ENCODE measurements at places on chromosomes 2 and 18.

DNA sequence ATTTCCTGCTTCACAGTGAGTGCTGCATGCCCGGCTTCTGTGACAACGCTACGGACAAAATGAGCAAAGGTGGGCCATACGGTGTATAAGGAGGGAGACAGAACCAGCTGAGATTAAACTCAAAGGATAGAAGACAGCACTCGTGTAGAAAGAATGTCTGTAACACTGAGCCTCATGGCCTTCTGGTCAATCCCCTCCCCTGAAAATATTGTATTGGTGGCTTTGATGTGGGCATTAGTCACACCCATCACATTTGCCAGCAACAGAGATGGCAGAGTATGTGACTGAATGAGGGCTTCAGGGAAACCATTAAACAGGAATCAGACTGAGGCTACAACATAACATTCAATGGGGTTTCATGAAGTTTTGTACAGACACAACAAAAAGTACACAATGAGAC, 287.8 kb upstream of the CCDC68 start:
- no peak overlapping the region for H3K27ac ChIP-seq
- H3K27me3 ChIP-seq = no peaks in the 10 kb centered on the region
- H3K36me3 ChIP-seq = no peaks in the 10 kb centered on the region

GRCh38 chr18:3454365-3455089, 4.6 kb downstream of the TGIF1 start:
- peak overlapping the region; percentile 94 for H3K27ac ChIP-seq
- H3K4me1 ChIP-seq = peaks cover 37% of the 10 kb centered on the region
- H3K36me3 ChIP-seq = peaks cover 44% of the 10 kb centered on the region
- DNase-seq = peak; percentile 56
- H3K4me3 ChIP-seq = peak overlapping the region; percentile 76
- H3K27me3 ChIP-seq = no peaks in the 10 kb centered on the region

DNA sequence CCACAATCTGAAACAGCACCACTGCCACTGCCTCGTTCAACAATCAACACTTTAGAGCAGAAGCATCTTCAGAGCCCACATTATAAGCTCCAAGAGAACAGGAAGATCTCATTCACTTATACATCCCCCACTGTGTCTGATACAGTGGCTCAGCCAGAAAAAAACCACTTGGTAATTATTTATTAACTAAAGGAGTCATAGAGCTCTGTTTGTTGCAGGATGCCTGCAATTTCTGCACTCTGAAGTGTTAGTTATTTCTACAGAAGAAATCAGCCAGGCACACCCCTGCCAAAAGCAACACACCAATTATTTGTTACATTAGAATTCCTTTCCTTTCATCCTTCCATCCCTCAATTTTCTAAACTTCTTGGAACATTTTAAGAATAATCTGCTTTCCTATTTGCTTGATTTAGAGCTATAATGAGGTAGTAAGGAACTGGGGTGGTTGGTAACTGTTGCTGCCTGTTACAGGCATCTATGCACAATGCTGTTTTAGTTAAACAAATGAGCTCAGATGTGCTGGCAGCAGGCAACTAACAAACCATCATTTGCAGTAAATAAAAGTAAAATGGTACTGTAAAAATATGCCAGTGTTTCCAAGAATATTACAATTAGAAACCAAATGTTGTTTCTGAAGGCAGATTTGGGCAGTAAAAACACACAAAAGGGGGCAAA, 59.9 kb downstream of the DYM start:
- H3K27me3 ChIP-seq = no peaks in the 10 kb centered on the region
- H3K27ac ChIP-seq = no peak overlapping the region
- H3K4me3 ChIP-seq = no peak overlapping the region
- no peaks in the 10 kb centered on the region for H3K36me3 ChIP-seq
- no peaks in the 10 kb centered on the region for H3K4me1 ChIP-seq
- no peak for DNase-seq

DNA sequence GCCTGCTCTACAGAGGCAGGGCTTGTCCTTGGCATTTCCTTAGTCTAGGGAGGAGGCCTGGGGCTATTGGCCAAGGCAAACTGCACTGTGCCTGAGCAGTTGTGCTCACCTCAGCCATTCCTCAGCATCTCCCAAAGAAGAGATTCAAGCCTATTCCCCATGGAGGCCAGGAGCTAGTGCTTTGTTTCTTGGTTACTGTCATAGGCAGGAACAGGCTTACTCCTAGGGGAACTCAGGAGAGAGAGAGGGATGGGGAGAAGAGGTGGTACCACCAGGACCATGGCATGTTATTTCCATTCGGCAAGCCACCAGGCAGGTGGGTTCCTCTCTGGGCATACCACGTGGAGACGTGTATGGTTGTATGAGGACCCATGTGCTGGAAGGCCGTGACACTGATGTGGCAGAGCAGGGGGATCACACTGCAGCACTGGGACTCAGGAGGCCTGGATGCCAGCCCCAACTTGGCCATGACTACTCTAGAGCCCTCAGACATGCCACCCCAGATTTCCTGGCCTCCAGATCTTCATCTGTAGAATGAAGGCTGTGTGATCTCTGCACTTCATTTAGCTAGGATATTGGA, 233.7 kb downstream of the LOXHD1 start:
- H3K27ac ChIP-seq = no peak overlapping the region
- no peaks in the 10 kb centered on the region for H3K36me3 ChIP-seq
- no peak overlapping the region for H3K4me3 ChIP-seq
- no peaks in the 10 kb centered on the region for H3K27me3 ChIP-seq
- H3K4me1 ChIP-seq = peaks cover 16% of the 10 kb centered on the region
- DNase-seq = no peak

DNA sequence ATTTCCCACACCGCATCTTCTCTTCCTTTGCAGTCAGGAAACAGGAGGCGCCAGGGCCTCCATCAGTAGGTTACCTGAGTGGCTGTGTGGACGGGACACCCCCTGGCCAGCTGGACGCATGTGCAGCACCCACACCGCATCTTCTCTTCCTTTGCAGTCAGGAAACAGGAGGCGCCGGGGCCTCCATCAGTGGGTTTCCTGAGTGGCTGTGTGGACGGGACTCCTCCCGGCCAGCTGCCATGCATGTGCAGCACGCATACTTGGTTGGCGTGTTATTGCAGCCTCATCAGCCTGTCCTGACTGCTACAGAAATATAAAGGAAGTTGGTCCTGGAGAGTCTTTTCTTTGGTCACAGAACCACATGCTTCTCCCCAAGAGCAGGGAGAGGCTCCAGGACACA, 74.6 kb downstream of the DCDC2C start:
- no peak overlapping the region for H3K27ac ChIP-seq
- H3K4me3 ChIP-seq = no peak overlapping the region
- no peaks in the 10 kb centered on the region for H3K36me3 ChIP-seq

- no peak overlapping the region for H3K4me3 ChIP-seq
- DNase-seq = no peak
- peaks cover 14% of the 10 kb centered on the region for H3K4me1 ChIP-seq
- no peaks in the 10 kb centered on the region for H3K36me3 ChIP-seq
- no peak overlapping the region for H3K27ac ChIP-seq
Measured at GRCh38 chr2:12045864-12046291, 299.4 kb downstream of the LPIN1 start.

- peaks cover 26% of the 10 kb centered on the region for H3K4me1 ChIP-seq
- peaks cover 36% of the 10 kb centered on the region for H3K36me3 ChIP-seq
- no peaks in the 10 kb centered on the region for H3K27me3 ChIP-seq
- peak overlapping the region; percentile 93 for H3K4me3 ChIP-seq
- no peak for DNase-seq
Measured at GRCh38 chr2:240135706-240136012, 446 bp downstream of the COPS9 start.

GRCh38 chr18:31407649-31408048, 31.1 kb downstream of the DSG4 start:
- no peaks in the 10 kb centered on the region for H3K27me3 ChIP-seq
- no peak overlapping the region for H3K4me3 ChIP-seq
- DNase-seq = no peak
- no peak overlapping the region for H3K27ac ChIP-seq
- H3K36me3 ChIP-seq = no peaks in the 10 kb centered on the region

DNA sequence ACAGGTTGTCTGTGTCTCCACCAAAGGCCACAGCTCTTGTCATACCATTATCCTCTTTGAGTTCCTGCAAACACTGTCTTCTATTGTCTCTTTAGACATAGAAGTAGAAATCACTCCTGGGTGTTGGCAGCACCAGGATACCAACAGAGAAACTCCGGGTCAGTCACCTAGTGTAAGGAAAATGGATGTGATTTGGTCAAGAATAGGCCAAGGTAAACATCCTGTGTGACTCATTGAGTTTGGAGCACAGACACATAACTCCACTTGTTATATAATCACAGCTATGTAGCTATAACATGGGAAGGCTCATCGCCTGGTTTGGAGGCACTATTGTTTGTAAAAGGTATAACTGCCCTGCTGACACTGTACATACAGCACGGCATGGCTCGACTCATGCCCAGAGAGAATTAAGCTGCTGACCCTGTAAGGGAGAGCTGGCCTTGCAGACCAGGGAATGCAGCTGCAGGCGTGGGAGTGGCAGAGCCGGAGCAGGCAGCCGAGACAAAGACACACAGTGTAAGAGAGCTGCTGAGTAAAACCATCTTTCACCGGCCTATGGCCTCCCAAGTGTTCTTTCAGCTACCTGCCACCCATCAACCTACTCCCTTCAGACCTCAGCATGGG, 3.4 kb upstream of the TXNL1 start:
- H3K4me3 ChIP-seq = no peak overlapping the region
- no peak for DNase-seq
- peaks cover 15% of the 10 kb centered on the region for H3K4me1 ChIP-seq
- H3K27me3 ChIP-seq = no peaks in the 10 kb centered on the region
- H3K27ac ChIP-seq = no peak overlapping the region
- peaks cover 8% of the 10 kb centered on the region for H3K36me3 ChIP-seq

DNA sequence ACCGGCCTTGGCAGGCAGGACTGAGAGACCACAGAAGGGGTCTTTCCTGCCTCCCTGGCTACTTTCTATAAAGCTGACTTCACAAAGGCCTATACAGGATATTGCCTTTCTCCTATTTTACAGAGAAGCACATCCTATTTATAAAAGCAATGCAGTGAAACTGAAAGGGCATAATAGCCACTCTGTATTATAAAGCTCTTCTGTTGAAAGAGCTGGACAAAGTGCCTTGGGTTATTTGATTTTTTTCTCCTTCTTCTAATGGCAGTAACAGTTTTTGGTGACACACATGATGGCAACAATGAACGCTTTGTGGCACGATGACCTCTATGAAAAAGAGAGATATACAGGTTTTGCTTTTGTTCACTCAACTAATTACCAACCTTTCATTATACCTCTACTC, 281.1 kb downstream of the ZNF516 start:
- peaks cover 27% of the 10 kb centered on the region for H3K4me1 ChIP-seq
- no peak overlapping the region for H3K4me3 ChIP-seq
- H3K27me3 ChIP-seq = no peaks in the 10 kb centered on the region
- no peaks in the 10 kb centered on the region for H3K36me3 ChIP-seq

DNA sequence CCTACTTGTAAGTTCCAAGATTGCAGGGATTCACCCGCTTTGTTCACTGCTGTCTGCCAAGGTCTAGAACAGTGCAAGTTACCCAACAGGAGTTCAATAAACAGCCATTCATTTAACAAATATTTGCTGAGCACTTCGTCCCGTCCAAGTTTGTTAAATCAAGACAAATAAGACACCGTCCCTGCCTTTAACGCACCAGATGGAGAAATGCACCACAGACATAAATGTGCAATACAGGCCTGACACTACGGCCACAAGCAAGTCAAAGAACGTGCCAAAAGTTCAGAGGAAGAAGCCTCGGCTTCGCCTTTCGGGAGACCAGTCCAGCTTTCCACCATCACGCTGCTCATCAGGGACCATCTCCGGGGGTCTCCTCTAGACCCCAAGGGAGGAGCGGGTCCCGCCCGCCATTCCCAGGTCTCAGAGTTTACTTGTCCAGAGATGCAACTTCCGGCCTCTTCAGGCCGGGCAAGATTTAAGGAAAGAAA, 429 bp downstream of the C2orf76 start:
- H3K4me1 ChIP-seq = peaks cover 32% of the 10 kb centered on the region
- H3K4me3 ChIP-seq = peak overlapping the region; percentile 82
- no peak for DNase-seq

DNA sequence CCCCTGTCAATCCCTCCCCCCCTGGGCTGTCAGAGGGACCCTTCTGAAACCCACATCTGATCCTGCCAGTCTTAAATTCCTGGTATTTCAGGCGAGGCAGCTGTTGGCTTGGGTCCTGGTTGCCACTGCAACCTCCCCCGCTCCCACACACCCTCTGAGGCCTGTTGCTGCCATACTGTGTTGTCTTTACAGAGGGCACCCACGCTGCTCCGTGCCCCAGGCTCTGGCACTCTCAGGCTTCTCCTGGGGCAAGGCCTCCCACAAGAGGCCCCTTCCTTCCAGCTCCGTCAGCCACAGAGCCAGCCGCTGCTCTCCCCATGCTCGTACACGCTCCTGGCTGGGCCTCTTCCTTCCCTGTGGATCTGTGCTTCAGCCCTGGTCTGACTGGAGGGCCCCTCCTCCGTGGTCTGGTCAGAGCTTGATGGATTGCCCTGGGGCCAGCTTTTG, 8.6 kb downstream of the CABLES1 start:
- peak overlapping the region; percentile 56 for H3K27ac ChIP-seq
- H3K27me3 ChIP-seq = no peaks in the 10 kb centered on the region
- peaks cover 23% of the 10 kb centered on the region for H3K4me1 ChIP-seq
- no peaks in the 10 kb centered on the region for H3K36me3 ChIP-seq
- no peak for DNase-seq
